ENCODE measurements at places on chromosomes 3 and 15.

DNA sequence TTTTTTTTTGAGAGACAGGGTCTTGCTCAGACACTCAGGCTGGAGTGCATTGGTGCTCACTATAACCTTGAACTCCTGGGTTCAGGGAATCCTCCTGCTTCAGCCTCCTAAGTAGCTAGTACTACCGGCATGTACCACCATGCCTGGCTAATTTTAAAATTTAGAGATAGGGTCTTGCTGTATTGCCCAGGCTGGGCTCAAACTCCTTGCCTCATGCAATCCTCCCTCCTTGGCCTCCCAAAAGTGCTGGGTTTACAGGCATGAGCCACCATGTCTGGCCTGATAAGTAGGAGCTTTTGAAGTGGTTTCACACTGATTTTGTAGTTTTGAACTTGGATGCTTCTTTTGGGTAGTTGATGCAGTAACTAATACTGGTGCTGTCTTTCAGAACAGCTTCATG lies 7.8 kb downstream of the MAP2K1 start:
- DNase-seq = no peak

DNA sequence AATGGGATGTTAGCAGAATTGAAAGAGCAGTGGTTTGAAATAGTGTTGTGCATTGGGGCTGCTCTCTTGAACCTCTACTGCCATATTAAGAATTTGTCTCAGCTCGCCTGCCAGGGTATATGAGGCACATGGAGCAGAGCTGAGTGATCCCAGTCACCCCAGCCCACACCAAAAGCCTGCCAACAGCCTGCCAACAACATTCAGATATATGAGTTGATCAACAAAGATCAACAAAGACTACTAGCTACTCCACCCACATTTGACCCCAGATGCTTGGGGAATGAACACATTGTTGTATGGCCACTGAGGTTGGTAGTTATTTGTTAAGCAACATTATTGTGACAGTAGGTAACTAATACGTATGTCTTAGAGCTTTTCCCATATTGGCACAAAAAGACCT lies 570.9 kb upstream of the IL12A start:
- DNase-seq = no peak

DNA sequence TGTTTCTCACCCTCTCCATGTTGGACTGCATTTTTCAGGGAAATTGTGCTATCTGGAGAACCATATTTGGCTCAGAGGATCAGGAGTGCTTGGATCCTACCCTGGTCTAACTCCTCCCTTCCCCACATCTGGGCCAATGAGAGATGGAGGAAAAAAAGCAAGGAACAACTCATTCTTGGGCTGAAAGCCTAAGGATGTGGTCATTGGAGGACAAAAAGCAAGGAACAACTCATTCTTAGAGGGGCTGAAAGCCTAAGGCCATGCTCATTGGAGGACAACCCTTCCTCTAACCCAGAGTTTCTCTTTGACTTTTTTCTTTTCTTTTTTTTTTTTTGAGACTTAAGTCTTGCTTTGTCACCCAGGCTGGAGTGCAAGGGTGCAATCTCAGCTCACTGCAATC lies 48.6 kb upstream of the CHRNB4 start:
- DNase-seq = no peak

DNA sequence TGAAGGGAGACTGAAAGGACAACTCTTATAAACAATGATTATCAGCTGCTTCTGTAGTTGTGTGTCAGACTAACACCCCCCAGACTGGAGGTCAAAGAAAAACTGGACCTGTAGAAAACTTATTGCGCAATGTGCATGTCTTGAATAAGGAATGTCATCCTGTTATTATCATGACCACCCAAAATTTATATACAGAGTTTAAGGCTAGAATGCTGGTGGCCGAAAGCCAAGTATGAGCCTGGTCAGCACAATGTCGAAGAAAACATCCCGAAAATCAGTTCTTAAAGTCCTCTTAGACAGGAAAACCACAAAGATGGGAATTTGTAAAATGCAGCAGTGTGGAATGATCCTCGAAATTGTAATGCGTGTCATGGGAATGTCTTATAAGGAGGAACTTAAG lies 29.3 kb downstream of the RFTN1 start:
- no peak for DNase-seq

DNA sequence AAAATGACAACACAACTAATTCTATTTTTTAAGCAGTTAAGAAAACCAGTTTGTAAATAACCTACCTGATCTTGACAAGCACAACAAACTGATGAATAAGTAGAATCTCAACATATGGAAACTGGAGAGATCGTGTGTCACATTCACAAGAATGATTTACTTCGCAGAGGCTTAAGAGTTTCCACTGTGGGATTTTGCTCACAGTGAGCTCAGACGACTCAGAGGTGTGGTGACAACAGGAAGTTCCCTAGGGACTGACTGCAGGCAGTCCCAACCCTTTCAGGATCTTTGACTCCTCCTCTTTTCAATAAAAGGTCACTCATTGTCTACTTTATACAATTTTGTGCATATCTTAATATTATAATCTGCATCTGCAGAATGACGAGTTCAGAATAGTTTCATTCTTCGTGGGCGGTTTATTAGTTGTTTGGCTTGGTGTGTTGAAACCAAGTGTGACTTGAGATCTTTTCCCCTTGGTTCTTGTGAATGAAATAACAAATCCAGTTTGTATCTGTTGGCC lies at the start of gene LIPH:
Gene LIPH, minus strand, starts transcription at position 231 of the 520 bp plus-strand sequence. Its CDS starts 117 bp downstream, at position 114.
- DNase-seq = no peak

GRCh38 chr3:141538568-141539240 lies 51.9 kb downstream of the RASA2 start:
- no peak for DNase-seq

- no peak for DNase-seq
Measured at GRCh38 chr15:49622561-49622960, 1.7 kb downstream of the DTWD1 start.

GRCh38 chr15:32781781-32782180 lies 64.0 kb downstream of the GREM1 start:
- DNase-seq = no peak

Data from head of caudate nucleus (tissue), 42 donors.